ENCODE measurements at places on chromosomes 6 and 20. TPM values are rescaled to one million over a fixed set of nuclear protein-coding genes. Genes with fewer than 3 reads are reported as not detected.

The FAM209B gene
- 89.4 TPM for total RNA-seq

The HUS1B gene
- 13.5 TPM for total RNA-seq

The KIF25 gene
- 5.0 TPM for total RNA-seq

The DEFB124 gene
- not detected for total RNA-seq

The LGSN gene
- 0.62 TPM for total RNA-seq

The SLC22A3 gene
- total RNA-seq, result 10.3 TPM

The TREM1 gene
- 0.93 TPM for total RNA-seq

The FAM184A gene
- total RNA-seq, result 24.3 TPM

The B3GAT2 gene
- total RNA-seq, result 2.2 TPM

The C6orf52 gene
- total RNA-seq, result 7.9 TPM

Data from testis (tissue), 5 donors.